ENCODE measurements at places on chromosomes 1 and 21.

DNA sequence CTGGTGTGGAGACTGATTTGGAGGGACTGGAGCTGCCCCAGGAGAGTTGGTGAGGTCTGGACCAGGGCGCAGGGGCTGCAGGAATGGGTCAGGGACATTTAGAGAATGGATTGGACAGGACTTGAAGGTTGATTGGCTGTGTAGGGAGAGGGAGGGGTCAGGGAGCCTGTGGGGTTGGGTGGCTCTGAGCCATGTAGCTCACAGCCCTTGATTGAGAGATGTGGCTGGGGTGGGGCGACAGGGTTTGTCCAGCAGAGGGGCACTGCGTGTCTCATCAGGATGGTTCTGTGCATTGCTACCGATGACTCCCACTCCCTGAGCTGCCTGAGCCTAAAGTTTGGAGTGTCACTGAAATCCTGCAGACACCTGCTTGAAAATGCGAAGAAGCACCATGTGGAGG is 12.1 kb downstream of the AZIN2 start:
- no peak for DNase-seq

DNA sequence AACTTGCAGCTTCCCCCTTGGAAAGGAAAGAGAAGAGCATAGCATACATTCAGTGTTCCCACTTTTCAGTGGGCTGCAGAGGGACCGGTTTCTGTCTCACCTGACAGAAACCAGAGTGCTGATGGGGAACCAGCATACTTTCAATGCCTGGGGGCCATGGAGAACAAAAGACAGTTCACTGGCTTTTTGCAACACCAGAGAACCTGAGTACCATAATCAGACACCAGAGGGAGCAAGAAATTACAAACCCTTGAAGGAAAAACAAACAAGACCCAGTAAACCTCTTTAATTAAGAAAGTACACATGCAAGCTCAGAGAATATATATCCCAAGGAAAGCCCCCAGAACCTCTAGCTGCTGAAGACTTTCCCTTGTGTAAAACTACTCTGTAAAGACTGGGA is 51.1 kb downstream of the CSMD2 start:
- DNase-seq, result no peak

DNA sequence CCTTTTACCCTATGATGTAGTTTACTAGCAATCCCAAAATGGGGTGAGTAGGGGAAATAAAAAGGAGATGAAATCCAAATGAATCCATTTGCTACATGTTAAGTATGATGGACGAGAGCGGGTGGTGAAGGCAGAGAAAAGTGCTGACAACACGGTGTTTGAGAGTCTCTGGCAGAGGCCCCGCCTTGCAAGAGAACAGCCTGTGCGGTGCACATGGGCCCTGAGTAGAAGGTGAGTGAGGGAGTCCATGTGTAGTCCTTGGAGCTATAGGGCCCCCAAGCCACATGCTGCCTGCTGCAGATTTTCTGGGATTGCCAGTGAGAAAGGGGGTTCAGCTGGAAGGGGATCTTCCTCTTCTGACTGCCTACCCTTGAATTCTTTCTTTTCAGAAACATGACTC is 177.1 kb downstream of the TNR start:
- DNase-seq, result no peak

DNA sequence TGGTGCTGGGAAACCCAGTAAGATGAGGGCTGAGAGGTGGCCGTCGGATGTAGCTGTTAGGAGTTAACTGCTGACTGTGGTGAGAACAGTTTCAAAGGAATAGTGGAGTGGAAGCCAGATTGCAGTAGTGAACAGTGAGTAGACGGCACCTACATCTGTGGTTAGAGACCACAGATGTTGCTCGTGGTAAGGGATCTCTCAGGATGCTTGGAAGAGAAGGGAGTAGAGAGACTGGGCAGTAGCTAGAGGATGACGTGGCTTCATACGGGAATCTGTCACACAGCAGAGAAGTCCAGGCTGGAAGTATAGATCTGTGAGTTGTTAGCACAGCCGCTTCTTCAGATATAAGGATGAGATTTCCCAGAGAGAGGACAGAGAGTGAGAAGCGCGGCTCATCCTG is 7.8 kb upstream of the ARTN start:
- no peak for DNase-seq

- no peak for DNase-seq
These were observed at the start of gene RGS4 for GRCh38 chr1:163069142-163069541. TSS of gene RGS4 (plus strand) at chr1:163069361. CDS start at chr1:163069485, 124 bp downstream.

DNA sequence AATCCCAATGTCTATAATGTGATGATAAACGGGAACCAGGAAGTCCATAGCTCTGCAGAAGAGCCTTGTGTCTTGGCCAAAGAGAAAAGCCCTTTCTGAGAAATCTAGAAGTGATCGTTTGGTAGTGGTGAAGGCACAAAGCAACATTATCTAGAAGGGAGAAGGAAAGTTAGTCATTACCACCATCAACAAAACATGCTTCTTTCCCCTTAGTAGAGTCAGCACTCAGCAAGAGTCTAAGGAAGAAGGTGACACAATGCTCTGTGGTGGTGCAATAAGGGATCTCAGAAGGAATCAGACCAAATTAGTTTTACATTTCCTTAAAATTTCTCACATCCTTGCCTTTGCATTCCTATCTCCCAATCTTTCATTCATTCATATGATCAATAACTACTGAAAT is 134.4 kb upstream of the PRDX6 start:
- DNase-seq, result no peak

DNA sequence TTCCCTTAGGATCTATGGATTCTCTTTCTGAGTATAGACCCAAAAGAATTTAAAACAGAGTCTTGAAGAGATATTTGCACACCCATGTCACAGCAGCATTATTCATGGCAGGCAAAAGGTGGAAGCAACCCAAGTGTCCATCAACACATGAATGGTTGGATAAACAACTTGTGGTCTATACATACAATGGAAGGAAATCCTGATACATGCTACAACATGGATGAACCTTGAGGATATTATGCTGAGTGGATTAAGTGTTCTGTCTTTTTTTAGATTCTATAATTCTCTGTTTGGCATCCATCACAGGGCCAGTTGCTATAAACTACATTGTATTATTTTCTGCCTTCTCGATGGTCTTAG is 39.8 kb downstream of the PTPN14 start:
- DNase-seq, result no peak

DNA sequence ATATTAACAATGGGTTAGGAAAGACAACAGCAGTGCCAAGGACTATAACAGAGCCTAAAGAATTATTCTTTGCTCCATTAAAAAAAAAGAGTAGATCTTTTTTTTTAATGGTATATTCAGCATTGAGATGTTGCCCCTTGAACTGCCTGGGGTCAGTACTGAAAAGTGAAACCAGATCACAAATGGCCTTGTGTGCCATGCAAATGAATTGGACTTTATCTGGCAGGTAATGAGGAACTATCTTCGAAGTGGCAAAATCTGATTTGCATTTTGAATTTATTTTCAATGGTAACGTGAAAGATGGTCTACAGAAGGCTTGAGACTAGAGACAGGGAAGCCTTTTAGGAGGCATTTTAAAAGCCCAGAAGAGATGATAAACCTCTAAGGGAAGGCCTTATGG is 21.4 kb upstream of the PKN2 start:
- DNase-seq, result no peak
